Suppressor macrophage treated with lipopolysaccharide for 1 hour (primary cell): ENCODE measurements at places on chromosomes 16 and 17.
A peak's percentile ranks its signal among the peaks of the same experiment; 100 is the strongest.

DNA sequence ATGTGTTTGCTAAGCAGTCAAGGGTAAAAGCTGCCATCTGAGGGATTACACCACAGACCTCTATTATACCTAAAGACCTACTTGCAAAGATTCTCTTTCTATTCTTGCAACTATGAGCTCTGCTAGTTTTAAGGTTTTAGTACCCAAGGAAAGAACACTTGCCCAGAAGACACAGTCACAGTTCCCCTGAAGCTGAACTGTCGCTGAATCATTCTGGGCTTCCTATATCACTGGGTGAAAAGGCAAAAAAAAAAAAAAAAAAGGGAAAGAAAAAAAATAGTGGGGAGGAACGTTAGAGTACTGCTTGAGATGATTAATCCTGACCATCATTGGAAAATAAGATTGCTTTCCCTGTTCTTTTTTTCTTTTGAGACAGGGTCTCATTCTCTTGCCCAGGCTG lies 37.9 kb downstream of the LYRM1 start:
- peak; percentile 85 for DNase-seq

DNA sequence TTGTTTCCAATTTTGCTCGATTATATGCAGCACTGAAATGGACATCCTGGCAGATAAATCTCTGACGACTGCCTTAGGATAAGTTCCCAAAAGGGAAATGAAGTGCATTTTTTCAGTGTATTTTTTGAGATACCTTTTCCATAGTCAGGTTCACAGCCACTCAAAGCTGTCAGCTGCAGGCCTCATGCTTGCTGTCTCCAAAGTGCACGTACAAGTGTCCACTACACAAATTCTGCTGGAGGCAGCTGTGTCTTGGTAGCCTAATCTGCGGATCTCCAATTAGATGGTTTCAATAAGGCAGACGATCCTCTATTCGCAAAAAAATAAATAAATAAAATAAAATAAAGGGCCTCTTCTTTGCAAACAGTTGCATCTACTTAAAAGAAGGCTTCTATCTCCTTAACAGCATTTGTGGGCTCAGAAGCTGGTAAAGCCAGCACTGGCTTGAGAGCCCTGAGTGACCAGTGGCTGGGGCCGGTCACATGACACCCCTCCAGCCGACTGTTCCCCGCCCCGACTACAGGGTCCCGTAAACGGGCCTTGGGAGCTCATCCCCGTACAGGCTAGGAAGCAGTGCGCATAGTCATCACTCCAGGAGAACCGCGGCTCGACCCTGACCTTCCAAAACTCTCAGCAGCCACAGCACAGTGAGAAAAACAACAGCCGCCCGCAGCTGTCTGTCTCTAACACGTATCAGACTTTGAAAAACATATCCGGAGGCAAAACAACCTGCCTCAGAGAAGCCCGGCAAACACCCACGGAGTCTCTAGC lies 18.8 kb downstream of the RPH3AL start:
- peak; percentile 31 for DNase-seq

GRCh38 chr17:50199211-50199802 lies 2.1 kb downstream of the COL1A1 start:
- no peak for DNase-seq

DNA sequence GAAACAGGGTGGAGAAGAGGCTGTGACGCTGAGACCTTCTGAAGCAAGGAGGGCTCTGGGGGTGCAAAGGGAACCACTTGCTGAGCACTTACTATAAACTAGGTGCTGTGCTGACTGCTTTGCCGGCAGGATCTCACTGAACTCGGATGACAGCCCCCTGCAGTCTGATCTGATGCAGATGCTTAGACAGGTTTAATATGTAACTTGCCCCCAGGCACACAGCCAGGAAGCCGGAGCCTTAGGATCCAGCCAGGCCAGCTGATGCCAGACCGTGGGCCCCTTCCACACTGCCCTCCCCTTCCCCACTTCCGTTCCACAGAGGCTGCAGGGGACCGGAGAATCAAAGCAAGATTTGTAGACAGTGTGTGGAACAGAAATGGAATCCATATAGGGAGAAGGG lies 23.1 kb downstream of the SPACA3 start:
- DNase-seq: no peak

GRCh38 chr17:36721560-36722120 lies 120.3 kb downstream of the MRM1 start:
- peak; percentile 72 for DNase-seq

- peak; percentile 93 for DNase-seq
These were observed 6.8 kb upstream of the TBC1D3B start for GRCh38 chr17:36183001-36183971.

DNA sequence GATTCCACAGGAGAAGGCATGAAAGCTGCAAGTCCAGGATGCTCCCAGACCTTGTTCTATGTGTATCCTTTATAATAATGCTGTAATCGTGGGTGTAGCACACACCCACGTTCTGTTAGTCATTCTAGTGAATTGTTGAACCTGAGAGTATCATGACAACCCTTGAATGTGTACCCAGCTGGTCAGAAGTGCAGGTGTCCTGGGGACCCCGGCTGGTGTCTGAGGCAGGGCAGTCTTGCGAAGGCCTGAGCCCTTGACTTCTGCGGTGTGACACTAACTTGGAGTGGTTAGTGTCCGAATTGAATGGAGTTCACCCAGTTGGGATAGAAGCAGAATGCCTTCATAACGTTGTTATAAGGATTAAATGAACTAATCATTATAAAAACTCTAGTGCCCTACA lies 218.0 kb upstream of the TNRC6C start:
- DNase-seq: no peak

GRCh38 chr17:34015253-34015652 lies 239.8 kb upstream of the CCL2 start:
- DNase-seq: no peak

DNA sequence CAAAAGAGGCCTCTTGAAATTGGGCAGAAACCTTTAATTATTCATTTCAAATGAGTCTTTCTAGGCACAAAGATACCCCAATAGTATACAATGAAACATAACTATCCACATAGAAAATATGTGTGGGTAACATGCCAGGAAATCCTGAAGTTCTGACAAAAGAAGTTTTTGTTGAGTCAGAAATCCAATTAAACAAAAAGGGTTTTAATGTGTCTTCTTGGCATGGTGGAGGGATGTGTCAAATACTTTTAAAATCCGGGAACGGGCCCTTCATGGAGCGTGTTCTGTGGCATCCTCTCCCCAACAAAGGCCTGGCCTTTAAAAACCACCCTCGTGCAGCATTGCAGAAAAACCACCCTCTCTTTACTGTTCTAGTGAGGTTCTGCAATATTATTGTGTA lies 14.2 kb downstream of the CDRT4 start:
- DNase-seq: no peak

DNA sequence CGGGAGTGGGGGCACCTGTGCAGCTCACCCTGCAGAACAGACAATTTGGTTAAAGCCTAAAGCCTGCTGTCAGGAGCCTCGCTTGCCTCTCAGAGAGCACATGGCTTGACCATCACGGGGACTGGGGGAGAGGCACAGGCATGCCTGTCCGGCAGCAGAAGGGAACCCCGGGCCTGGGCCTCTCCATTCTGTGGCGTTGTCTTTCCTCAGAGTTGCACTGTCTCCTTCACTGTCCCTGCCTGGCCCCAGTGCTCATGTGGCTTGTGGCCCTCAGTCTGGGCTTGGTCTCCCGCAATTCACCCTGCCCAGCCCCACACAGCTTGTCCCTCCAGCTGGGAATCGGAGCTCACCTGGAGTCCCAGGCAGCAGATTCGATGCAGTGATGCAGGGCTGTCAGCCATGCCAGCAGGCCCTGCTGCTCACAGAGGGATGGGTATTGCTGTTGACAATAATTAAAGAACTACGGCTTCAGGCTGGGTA lies 189.9 kb downstream of the SEC14L1 start:
- no peak for DNase-seq

- no peak for DNase-seq
These were observed 68.9 kb upstream of the HAS3 start for GRCh38 chr16:69036399-69037091.

DNA sequence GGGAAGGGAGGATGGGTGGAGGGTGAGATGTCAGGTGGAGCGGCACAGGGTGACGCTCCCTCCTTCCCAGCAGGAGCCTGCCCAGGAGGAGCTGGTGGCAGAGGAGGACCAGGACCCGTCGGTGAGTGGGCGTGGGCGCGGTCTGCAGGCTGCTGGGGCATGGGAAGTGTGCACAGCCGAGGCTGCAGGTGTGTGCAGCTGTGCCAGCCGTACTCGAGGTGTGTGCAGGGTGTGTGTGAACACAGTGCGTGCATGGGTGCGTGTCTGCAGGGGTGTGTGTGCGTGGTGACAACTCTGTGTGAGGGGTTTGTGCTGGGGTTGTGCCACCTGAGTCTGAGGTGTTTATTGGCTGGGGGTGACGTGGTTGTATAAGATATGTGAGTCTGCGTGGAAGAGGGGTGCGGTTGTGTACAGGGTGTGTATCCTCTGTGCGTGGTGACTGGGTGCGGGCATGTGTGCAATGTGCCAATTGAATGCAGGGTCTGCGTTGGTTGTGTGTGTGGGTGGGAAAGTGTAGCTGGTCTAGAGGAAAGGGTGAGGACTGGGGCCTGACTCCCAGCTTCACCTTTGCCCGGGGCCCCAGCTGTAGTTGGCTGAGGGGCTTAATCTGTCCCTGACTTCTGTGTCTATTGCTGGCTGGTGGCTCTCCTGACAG lies 670 bp downstream of the TNFSF12 start:
- DNase-seq: no peak

GRCh38 chr16:84654238-84654637 lies 5.9 kb downstream of the KLHL36 start:
- DNase-seq: no peak

DNA sequence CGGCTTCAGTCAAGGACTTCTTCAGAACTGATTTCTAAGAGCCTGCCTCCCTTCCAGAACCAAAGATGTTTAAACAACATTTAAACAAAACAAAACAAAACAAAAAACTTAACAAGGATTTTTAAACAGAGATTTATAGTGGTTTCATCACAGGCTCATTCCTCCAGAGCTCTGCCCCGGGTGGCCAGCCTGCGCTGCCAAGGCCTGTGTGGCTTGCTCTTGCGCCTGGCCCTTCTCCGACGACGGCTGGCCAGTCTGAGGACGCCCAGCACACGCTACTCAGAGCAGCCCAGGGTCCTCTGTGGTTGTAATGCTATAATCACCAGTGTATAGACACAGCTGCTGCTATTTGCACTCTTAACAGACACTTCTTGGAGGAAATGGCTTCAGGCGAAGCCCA lies 307.2 kb upstream of the MYOCD start:
- DNase-seq: no peak

GRCh38 chr17:8243827-8244226 lies 4.0 kb downstream of the CTC1 start:
- DNase-seq: no peak

- DNase-seq: no peak
These were observed 188.1 kb downstream of the CCDC182 start for GRCh38 chr17:57556977-57557376.

- peak; percentile 13 for DNase-seq
These were observed 248.8 kb upstream of the TBX2 start for GRCh38 chr17:61150686-61151299.

- no peak for DNase-seq
These were observed 406.5 kb upstream of the MON1B start for GRCh38 chr16:76784530-76784929.

- no peak for DNase-seq
These were observed 78.5 kb downstream of the KLHDC4 start for GRCh38 chr16:87687126-87687910.

DNA sequence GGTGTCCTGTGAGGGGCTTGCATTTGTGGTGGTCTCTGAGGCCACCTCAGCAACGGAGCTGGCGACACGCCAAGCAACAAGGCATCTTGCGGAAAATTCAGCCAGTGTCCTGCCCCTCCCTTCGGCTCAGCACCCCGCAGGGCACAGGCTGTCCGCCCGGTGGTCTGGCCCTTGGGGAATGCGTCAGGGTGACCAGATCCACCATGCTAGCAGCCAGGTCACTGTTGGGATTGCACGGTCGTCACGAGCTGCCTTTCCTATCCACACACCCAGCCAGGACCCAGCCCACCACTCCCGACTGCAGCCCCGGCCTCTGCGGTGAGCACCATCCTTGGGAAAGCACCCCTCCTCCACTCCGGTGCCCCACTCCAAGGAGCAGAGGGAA lies 221.2 kb downstream of the NTN1 start:
- DNase-seq: no peak

DNA sequence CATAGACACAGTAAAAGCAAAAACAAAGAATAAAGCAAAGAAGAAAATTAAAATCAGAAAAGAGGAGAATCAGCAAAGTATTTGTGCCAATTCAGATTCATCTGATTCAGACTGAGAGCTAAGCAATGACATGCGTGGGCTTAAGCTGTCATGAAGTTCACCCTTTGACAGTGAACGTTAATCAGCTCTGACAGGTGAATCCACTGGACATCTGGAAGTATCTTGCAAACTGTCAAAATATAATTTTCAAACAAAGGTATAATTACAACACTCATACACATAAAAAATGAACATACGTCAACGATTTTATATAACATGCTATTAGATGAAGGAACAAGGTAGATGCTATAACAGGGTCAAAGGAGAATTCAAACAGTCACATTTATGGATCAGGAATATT lies 596.3 kb upstream of the SALL1 start:
- no peak for DNase-seq

DNA sequence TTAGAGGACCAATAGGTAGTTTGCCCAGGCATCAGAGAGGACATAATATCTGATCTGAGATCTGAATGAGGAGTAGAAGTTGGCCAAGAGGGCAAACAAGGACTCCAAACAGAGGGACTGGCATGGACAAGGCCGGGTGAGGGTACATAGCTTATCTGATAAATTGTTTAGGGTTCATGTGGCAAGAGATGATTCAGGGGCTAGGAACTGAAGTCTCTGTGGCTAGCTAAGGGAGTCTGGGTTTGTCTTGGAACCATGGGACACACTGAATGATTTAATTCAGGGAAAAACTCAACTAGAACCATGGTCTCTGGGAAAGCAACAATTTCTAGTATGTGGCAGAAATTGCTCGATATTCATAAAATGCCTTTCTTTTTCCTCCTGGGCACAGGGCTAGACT lies 4.1 kb upstream of the AQP8 start:
- no peak for DNase-seq

DNA sequence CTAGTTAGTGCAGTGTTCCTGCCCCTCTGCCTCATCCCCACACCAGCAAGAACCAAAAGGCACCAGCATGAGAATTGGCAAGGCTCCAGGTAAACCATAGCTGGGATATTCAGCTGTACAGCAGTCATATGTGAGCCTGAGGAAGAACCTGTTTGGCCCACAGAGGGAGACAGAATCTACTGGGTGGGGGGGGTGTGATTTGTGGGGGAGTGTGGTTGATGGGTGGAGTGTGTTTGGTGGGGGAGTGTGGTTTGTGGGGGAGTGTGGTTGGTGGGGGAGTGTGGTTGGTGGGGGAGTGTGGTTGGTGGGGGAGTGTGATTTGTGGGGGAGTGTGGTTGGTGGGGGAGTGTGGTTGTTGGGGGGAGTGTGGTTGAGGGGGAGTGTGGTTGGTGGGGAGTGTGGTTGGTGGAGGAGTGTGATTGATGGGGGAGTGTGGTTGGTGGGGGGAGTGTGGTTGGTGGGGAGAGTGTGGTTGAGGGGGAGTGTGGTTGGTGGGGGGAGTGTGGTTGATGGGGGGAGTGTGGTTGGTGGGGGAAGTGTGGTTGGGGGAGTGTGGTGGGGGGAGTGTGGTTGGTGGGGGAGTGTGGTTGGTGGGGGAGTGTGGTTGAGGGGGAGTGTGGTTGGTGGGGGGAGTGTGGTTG lies 19.5 kb downstream of the MINK1 start:
- DNase-seq: no peak

- peak; percentile 37 for DNase-seq
These were observed 6.2 kb downstream of the ATP6V0D1 start for GRCh38 chr16:67474551-67475455.
